ENCODE measurements at places on chromosomes 3 and 15. TPM values are rescaled to one million over a fixed set of nuclear protein-coding genes. Genes with fewer than 3 reads are reported as not detected.

GRCh38 chr3:122055215-122055614 is at the start of gene CD86:
Gene CD86, plus strand, starts transcription at chr3:122055362. Its CDS starts 128 bp downstream, at chr3:122055490.
- H3K36me3 ChIP-seq = no peaks in the 10 kb centered on the region
- H3K27ac ChIP-seq = no peak within 1 kb of the TSS

- no peak overlapping the region for H3K27ac ChIP-seq
- no peaks in the 10 kb centered on the region for H3K36me3 ChIP-seq
- no peak overlapping the region for H3K4me3 ChIP-seq
- no peaks in the 10 kb centered on the region for H3K27me3 ChIP-seq
- DNase-seq = no peak
- peaks cover 6% of the 10 kb centered on the region for H3K4me1 ChIP-seq
Measured at GRCh38 chr3:161295325-161295724, 74.2 kb downstream of the NMD3 start.

ALDH1A2 gene
- 4.9 TPM for total RNA-seq

IDH2 gene
- 75.7 TPM for total RNA-seq

CASR gene
- not detected for total RNA-seq

Data from suprapubic skin (tissue), 4 donors.